NCI-H146 (cell line): ENCODE measurements at places on chromosomes 6 and 20.

GRCh38 chr6:127966616-127967015, 65.8 kb upstream of the THEMIS start:
- no peak for DNase-seq

DNA sequence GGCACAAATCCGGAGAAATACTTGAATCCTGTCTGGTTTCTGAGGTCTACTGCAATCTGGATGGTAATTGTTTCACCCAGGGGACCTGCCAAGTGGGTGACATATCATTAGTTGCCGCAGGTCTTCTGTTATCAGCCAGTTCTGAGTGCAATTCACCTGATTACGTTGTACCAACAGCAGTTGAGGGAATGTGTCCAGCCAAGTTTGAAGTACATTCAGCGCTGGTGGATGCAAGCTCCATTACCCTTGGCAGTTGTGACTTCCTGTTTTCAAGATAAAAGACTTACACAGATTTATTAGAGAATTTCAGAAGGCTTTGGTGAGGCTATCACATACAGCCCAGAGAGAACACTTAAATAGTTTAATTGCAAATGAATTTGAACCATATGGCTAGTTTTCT, 42.8 kb downstream of the FNDC1 start:
- no peak for DNase-seq

DNA sequence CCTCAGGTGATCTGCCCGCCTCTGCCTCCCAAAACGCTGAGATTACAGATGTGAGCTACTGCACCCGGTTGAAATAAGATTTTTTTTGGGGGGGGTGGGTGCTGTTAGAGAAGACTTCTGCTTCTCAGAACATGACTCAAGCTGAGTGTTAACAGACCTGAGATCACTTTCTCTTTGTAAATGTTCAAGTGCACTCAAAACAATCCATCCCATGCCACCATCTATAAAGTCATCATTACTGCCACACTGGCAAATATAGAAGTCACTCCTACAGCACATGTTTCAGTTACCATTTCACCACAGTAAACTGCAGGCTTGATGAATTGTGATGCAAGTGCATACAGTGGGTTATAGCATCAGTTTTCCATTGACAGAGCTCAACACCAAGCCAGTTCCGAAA, 9.0 kb downstream of the VPS16 start:
- no peak for DNase-seq

- DNase-seq, result no peak
These were observed 60.2 kb downstream of the NOL4L start for GRCh38 chr20:32524829-32525501.

- no peak for DNase-seq
These were observed 2.3 kb upstream of the SIRPB2 start for GRCh38 chr20:1493536-1493935.

DNA sequence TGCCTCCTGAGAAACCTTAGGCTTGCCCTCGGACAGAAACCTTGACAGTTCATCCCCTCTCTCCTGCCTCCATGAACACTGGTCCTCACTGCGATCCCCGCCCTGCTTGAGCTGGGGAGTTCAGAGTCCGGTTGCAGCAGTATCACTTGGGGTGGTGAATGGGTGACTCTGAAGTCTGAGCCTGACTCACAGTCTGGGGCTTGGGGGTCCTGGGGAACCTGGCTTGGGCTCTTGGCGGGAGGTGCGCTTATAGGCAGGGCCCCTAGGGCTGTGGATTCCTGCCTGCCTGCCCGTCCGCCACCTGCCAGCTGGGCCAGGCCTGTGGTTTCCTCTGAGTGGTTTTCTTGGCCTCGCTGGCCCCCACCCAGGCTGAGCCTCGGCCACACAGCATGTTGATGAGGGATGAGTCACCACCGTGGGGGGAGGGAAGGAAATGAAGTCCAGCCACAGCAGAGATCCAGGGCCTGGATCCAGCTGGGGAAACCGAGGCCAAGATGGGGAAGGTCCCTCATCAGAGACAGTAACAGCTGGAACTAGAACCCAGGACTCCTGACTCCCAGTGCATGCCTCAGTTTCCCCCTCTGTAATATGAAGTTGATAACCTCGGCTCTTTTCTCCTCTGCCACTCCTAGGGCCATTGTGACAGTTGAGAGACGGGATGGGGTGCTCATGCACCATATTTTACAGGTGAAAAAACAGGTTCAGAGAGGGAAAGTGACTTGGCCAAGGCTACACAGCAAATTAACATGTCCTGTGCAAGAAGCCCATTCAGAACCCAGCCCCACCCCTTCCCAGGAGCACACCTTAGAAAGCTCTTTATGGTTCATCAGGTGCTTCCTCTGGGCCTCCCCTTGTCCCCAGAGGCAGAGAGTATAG, 9.2 kb downstream of the FOXS1 start:
- DNase-seq, result peak; percentile 37

- DNase-seq, result no peak
These were observed 98.5 kb downstream of the VEGFA start for GRCh38 chr6:43868467-43868866.

GRCh38 chr20:1700990-1701389, 43.4 kb upstream of the SIRPG start:
- DNase-seq, result no peak

DNA sequence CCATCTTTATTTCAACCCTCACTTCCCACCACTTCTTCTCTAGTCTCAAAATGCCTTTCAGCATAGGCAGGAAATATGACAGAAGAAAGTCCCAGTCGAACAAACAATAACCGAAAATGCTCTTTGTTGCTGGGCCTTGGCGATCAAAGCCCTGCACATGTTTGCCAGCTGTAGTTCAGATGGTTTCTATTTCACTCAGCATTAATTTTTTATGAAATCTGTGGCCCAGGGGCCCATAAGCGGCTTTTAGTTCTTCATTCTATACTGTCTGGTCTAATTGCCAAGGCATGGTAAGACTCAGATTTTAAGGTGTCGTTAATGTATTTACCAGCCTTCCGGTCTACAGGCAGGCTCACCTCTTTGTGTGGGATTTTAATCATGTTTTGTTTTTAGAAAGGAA, 10.9 kb upstream of the F13A1 start:
- no peak for DNase-seq

DNA sequence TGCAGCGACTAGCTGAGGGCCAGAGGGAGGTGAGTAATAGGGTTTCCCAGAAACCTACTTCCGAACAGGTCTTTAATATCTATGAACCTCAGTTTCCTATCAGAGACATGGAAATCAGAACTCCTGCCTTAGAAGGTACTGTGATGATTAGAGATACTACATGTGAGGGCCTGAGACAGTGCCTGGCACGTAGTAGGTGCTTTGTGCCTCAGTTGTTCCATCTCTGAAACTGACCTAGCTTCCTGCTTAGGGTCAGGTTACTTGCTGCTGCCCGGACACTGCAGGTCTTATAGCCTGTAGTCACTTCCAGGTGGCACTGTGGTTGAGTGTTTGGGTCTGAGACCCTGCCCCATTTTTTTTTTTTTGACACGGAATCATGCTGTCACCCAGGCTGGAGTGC, 20.9 kb downstream of the RAB44 start:
- DNase-seq, result no peak
